ENCODE measurements at places on chromosomes 3 and 15.
A peak's percentile ranks its signal among the peaks of the same experiment; 100 is the strongest.

DNA sequence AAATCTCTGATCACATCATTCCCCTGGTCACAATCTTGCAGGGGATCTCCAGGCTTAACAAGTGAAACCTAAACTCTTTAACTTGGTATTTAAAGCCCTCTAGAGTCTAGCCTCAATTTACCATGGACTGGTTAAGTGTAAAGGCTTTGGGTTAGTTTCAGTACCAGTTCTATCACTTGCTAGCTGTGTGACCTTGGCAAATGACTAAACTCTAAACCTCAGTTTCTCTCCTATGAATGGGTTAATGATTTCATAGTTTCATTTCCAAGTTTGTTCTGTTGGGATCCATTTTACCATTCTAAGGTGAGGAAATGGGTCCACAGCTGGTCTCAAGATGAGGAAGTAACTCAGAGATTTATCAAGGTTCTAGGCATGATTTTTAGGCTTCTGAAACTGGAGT is 38.8 kb upstream of the TIMP4 start:
- DNase-seq = no peak

DNA sequence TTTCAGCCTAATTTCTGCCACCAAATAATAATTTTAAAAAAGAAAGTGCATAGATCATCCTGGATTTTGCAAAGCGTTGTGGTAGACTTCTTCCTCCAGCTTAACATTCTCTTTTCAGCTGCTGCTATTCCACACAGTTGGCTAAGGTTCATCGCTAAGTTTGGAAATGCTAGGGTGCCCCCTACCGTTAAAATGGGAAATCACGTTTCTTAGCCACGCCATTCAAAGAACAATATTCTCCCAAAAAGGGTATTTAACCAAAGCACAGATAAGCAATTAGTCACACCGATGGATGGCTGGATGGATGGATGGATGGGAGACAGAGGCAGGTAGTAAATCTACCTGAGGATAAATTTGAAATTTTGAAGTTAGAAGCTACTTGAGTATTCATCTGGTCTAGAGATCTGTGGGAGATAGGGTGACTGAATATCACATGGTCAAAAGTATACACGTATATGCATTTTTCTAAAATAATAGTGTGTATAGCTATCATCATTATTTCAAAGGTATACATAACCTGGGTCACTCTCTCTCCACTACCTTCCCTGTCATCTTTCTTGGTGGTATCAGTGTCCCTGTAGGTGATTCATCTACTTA is 67.2 kb downstream of the EFHB start:
- no peak for DNase-seq

DNA sequence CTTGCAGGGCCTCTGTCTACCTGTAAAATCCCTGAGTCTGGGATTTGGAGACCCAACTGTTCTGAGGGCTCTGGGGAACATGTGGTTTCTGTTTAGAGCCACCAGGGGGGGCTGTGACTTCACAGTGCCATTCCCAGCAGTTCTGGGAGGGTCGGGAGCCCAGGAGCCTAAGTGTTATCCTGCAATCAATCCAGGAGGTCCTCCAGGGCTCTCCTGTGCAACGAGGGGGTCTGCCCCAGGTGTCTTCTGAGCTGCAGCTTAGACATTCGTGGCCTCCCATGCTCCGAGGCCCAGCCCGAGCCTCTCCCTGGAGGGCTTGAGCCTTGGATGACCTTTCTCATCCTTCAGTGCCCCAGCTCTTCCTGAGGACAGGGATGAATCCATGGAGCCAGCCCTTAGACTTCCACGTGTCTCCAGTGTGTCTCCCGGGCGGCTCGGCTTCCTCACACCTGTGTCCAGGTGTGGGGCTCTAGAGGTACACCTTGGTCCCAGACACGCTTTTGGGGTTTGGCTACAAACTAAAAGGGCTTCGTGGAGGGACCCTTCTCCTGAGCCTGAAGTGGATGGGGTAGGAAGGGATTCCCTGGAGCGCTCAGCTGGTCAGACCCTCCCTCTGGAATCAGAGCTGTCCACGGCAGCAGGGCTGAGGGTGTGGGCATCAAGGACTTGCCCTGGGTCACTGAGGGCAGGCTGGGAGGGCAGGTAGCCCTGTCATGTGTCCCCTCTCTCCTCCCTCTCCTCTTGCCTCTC is 20.3 kb upstream of the ABTB1 start:
- DNase-seq = peak; percentile 44

- no peak for DNase-seq
Measured at GRCh38 chr3:187061748-187062147, 77.5 kb downstream of the RPL39L start.

DNA sequence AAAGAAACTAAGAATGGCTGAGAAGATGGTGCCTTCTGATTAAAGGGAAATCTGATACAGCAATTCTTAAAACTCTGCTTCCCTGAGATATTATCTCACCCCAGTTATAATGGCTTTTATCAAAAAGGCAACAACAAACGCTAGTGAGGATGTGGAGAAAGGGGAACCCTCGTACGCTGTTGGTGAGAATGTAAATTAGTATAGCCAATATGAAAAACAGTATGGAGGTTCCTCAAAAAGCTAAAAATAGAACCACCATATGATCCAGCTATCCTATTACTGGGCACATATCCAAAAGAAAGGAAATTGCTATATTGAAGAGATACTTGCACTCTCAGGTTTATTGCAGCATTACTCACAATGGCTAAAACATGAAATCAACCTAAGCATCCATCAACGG is 65.1 kb downstream of the GOLIM4 start:
- no peak for DNase-seq

DNA sequence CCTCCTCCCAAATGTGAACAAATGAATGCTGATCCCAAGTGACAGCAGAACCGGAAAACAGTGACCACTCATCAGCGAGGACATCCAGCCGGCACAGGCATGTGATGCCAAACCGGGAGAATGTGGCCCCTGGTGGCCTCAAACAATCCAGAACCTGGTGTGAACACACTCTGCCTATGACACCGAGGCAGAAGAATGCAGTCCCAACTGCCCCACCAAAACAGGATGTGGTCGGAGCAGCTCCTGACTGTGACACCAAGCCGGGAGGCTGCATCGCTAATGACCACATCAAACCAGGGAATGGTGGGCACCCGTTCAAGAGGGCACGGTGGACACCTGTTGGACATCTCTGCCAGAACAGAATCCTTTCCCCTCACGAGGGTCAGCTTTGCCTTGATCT is 15.4 kb downstream of the SCN5A start:
- no peak for DNase-seq

DNA sequence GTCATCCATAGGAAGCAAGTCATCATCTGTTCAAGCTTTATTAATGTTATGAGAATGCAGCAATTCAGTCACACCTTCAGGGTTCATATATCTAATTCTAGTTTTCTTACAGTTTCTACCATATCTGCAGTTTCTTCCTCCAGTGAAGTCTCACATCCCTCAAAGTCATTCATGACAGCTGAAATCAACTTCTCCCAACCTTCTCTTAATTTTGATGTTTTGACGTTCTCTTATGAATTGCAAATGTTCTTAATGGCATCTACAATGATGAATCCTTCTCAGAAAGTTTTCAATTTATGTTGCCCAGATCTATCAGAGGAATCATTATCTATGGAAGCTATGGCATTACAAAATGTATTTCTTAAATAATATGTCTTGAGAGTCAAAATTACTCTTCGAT is 210.4 kb upstream of the ZBTB20 start:
- no peak for DNase-seq

GRCh38 chr3:197791892-197792647 is 1.0 kb downstream of the LRCH3 start:
- DNase-seq = peak; percentile 48

GRCh38 chr15:100663086-100663914 is 60.9 kb downstream of the ASB7 start:
- no peak for DNase-seq

DNA sequence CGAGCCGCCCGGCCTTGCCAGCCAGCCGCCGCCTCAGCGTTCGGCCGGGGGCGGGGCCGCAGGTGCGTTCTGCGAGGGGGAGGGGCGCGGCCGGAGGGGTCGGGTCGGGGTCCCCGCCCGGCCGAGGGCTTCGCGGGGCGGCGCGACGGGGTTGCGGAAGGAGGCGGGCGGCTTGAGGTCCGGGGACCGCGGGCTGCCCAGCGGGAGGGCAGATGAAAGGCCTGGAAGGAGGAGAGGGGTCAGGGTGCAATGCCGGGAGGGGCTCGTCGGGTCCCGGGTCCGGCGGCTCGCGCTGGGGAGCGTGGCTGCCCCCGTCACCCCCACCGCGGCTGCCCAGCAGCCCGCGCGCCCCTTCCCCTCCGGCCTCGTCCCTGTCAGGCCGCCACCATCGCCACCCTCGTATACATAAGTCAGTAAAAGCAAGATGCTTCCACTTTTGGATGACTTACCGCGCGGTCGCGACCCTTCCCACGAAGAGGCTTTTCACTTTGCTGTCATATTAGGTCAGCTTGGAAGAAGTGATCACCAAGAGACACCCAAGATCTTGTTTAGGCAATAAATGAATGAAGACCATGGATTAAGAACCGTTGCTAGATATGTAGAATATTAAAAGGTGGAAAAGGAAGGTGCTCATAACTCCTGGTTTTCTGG is 620 bp upstream of the ANP32A start:
- no peak for DNase-seq

GRCh38 chr3:187848401-187848800 is 103.1 kb upstream of the BCL6 start:
- DNase-seq = no peak

GRCh38 chr3:65669163-65669875 is 369.4 kb downstream of the MAGI1 start:
- no peak for DNase-seq

Data from activated T-cell treated with anti-CD3 and anti-CD28 coated beads, Interleukin-2, amount 50 U/mL, for 1 hour (primary cell).